Stimulated activated CD8-positive, alpha-beta memory T cell treated with anti-CD3 and anti-CD28 coated beads, Interleukin-2, amount 100 ng/mL, for 1 hour (primary cell): ENCODE measurements at places on chromosomes 4 and X.

GRCh38 chr4:48668254-48669017, 111.6 kb downstream of the FRYL start:
- DNase-seq = no peak

DNA sequence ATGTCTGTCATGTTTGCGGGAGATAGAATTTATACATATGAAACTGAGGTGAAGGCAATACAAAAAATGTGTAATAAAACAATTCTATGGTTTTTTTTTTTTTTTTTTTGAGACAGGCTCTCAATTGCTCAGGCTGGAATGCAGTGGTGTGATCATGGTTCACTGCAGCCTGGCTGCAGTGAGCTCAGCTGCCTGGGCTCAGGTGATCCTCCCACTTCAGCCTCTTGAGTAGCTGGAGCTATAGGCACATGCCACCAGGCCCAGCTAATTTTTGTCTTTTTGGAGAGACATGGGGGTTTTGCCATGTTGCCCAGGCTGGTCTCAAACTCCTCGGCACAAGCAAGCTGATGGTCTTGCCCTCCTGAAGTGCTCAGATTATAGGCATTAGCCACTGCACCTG, 10.1 kb downstream of the RADX start:
- DNase-seq = no peak

DNA sequence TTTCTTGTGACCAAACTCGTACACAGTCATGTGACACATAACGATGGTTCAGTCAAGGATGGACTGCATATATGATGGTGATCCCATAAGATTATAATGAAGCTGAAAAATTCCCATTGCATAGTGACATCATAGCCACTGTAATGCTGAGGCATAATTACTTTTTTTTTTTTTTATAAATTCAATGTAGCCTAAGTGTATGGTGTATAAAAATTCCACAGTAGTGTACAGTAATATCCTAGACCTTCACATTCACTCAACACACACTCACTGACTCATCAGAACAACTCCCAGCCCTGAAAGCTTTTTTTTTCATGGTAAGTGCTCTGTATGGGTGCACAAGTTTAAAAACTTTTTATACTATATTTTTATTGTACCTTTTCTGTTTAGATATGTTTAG, 105.0 kb downstream of the AREG start:
- no peak for DNase-seq

DNA sequence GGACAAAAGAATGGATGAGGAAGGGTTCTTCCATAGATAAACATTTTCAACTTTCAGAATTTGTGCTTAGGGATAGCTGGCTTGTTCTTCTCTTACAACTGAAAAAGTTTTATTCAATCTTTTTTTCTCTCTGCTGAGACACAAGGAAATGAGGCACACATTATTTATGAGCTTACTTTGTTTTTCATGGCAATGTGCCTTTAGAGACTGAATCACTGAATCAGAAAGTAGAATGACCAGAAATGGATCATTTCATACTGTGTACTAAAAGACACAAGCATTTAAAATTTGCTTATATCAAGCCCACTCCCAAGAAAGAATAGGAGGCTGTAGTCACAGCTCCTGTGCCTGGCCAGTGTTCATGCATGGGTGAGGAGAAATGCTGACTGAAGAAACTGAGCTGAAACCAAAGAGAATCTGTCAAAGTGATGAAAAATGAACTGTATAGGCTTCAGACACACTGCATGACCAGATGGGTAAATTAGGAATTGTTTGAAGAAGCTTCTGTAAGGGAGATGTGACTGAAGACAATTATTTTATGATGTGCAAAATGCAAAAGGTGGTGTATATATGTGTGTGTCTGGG, 413.8 kb downstream of the RAPGEF2 start:
- DNase-seq = no peak

- no peak for DNase-seq
Observed at GRCh38 chrX:10516781-10517322, 103.5 kb downstream of the MID1 start.

DNA sequence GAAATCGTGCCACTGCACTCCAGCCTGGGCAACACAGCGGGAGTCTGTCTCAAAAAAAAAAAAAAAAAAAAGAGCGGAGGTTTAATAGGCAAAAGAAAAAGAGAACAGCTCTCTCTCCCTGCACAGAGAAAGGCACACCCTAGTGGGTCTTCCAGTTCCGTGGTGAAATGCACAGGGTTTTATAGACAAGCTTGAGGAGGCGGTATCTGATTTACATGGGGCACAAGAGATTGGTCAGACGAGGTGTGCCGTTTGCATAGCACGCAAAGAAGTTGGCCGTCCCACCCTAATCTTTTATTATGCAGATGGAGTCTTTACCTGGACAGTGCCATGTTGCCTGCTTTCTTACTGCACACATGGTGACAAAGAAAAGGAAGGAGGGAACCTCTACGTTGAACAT, 33.5 kb upstream of the REST start:
- DNase-seq = no peak

GRCh38 chr4:180060159-180060889, 2182.9 kb upstream of the TENM3 start:
- DNase-seq = no peak

GRCh38 chr4:10098780-10099160, 17.8 kb downstream of the WDR1 start:
- no peak for DNase-seq

- no peak for DNase-seq
Observed at GRCh38 chr4:15868826-15869413, 69.6 kb downstream of the FGFBP1 start.

DNA sequence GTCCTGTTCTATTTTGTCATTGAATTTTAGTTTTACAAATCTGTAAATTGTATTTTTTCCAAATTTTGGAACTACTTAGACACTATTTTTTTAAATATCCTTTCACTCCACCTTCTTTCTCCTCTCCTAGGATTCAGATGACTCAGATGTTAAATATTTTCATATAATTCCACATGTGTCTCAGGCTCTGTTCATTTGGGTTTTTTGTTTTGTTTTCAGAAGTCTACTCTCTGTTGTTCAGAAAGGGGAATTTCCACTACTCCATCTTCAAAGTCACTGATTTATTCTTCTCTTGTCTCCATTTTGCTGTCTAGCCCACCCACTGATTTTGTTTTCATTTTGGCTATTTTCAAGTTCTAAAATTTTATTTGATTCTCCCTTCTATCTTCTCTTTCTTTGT, 264.0 kb upstream of the SLIT2 start:
- DNase-seq = no peak

DNA sequence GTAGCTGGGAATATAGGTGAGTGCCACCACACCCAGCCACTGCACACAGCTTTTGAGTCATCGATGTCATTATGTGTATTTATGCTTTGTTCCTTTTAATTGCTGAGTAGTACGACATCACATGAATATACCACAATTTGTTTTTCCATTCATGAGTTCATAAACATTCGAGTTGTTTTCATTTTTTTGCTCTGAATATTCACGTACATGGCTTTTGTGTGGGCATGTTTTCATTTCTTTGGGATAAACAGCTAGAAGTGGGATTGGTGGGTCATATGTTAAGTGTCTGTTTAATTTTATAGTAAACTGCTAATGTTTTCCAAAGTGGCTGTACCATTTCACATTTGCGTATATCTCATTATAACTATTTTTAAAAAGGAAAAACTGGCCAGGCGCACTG, 45.1 kb upstream of the KDR start:
- no peak for DNase-seq

DNA sequence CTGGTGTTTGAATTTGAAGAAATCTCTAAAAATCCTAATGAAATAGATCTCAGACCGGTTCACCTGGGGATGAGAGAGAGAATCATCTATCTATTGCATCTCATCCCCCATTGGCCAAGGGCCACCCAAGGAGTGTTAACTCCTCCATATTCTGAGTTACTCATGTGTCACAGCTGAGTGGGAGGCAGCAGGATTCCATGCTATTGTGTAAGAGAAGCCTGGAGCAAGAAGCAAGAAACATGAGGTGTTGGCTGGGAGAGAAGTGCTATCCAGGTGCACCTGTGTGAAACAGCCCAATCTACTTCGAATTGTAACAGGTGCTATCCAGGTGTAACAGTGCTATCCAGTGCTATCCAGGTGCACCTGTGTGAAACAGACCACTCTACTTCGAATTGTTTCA, 150.3 kb upstream of the MAOA start:
- no peak for DNase-seq

GRCh38 chr4:8241211-8241779, 28.3 kb upstream of the HTRA3 start:
- DNase-seq = no peak

DNA sequence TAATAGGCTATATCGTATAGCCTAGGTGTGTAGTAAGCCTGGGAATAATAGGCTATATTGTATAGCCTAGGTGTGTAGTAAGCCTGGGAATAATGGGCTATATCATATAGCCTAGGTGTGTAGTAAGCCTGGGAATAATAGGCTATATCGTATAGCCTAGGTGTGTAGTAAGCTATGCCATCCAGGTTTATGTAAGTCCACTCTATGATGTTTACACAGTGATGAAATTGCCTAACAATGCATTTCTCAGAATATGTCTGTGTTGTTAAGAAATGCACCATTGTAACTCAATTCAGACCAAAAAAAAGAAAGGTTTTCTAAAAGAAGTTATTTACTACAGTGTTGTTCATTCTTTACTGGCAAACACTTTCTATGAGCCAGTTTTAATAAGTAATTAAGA, 1387.2 kb downstream of the STIM2 start:
- DNase-seq = no peak

GRCh38 chr4:13944095-13944511, 316.6 kb upstream of the BOD1L1 start:
- no peak for DNase-seq

DNA sequence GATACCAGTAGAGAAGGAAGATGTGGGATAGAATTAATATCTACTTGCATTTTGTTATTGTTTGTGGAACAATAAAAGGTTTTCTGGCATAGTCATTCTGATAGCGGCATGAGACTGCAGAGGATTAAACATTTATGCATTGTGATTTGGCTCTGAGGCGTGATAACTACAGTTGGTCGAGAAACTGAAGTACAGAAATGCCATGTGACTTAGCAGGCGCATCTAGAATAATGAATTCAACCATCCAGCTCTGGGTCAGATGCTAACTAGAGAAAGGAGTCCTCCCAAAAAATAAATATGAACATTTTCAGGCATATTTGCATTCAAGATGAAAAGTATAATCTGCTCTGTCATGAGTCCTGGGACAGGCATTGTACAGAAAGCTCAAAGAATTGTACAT, 62.8 kb downstream of the CCSER1 start:
- no peak for DNase-seq

- no peak for DNase-seq
Observed at GRCh38 chr4:67451464-67451863, 93.8 kb downstream of the CENPC start.

DNA sequence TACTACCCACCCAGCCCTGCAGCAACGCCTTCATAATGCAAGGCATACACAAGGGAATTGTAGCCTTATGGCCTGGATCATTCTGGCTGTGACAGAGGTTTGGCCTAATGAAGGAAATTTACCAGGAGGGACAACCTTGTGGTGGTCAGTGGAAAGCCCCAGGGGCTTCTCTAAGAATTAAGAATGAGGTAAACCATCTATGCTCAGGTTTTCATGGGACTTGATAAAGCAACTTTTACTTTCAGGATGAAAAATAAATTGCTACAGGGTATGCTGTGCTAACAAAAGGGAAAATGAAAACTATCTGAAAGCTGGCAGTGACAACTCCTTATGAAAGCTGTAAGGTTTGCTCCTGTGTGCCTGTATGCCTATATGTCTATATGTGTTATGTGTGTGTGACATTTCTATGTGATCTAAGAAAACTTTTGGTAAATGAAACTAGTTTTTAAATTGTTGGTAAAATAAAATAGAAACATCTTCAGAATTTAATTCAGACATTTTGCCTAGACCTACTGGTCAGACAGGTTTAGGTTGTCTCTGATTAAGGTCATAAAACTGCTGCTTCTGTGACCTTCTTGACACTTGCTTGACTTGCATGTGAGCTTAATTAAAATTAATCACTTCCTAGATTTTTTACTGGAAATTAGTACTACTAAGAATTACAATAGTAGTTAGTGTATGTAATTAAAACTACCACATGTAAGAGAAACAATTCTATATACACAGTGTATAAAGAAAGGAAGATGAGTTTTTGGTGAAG, 19.9 kb upstream of the TXK start:
- DNase-seq = no peak

- no peak for DNase-seq
Observed at GRCh38 chrX:17412692-17413091, 37.7 kb downstream of the NHS start.

- no peak for DNase-seq
Observed at GRCh38 chrX:2678583-2678982, 12.5 kb upstream of the CD99 start.

- no peak for DNase-seq
Observed at GRCh38 chr4:128635141-128635954, 174.2 kb upstream of the JADE1 start.

- no peak for DNase-seq
Observed at GRCh38 chr4:187617113-187617512, 378.5 kb upstream of the ZFP42 start.

GRCh38 chr4:25928379-25929297, 14.6 kb downstream of the SMIM20 start:
- no peak for DNase-seq

GRCh38 chr4:53962516-53963225, 101.7 kb downstream of the CHIC2 start:
- no peak for DNase-seq

- no peak for DNase-seq
Observed at GRCh38 chr4:147640331-147640730, 23.1 kb downstream of the TMEM184C start.
